A549 treated with ZK216348 at 1 μM for 4 hours (cell line): ENCODE measurements at places on chromosomes 2 and 18. TPM values are rescaled to one million over a fixed set of nuclear protein-coding genes. Genes with fewer than 3 reads are reported as not detected.

Gene NAT8
- total RNA-seq, result not detected in 5 replicates

Gene TMEM198
- total RNA-seq, result 0.71 to 1.6 TPM (median 1.2 TPM) in 5 replicates

Gene TMEM18
- total RNA-seq, result 40.1 to 47.8 TPM (median 44.0 TPM) in 5 replicates

Gene GMCL1
- 6.1 to 13.0 TPM (median 10.0 TPM) in 5 replicates for total RNA-seq

Gene CXCR4
- 0.38 to 0.85 TPM (median 0.45 TPM) in 5 replicates for total RNA-seq

Gene POTEI
- not detected in 5 replicates for total RNA-seq

Gene MOGAT1
- not detected in 5 replicates for total RNA-seq

Gene PTH2R
- total RNA-seq, result not detected in 5 replicates

Gene LYG2
- not detected in 5 replicates for total RNA-seq

Gene ACVR1C
- 0.08 to 0.14 TPM in 2 of 5 replicates, not detected in the others for total RNA-seq

Gene RSAD2
- 0.17 to 0.49 TPM (median 0.21 TPM) in 5 replicates for total RNA-seq

Gene ALKAL2
- total RNA-seq, result not detected in 5 replicates

Gene CAPG
- 79.5 to 121 TPM (median 96.2 TPM) in 5 replicates for total RNA-seq

Gene KIAA2012
- not detected in 5 replicates for total RNA-seq

Gene MYOM1
- 0.07 to 0.28 TPM (median 0.12 TPM) in 5 replicates for total RNA-seq

Gene GCKR
- total RNA-seq, result 0.28 to 0.77 TPM (median 0.36 TPM) in 4 of 5 replicates, not detected in the other

Gene IL36RN
- total RNA-seq, result 0.06 to 0.13 TPM in 2 of 5 replicates, not detected in the others

Gene REG1B
- not detected in 5 replicates for total RNA-seq

Gene SP5
- not detected in 5 replicates for total RNA-seq

Gene PDCL3
- 32.7 to 60.0 TPM (median 36.6 TPM) in 5 replicates for total RNA-seq

Gene ANKRD23
- 0.45 to 3.1 TPM (median 2.2 TPM) in 5 replicates for total RNA-seq

Gene RNF25
- total RNA-seq, result 44.9 to 53.4 TPM (median 48.5 TPM) in 5 replicates

Gene APOB
- not detected in 5 replicates for total RNA-seq

Gene ZC3H6
- total RNA-seq, result 0.26 to 0.85 TPM (median 0.33 TPM) in 5 replicates
